HCEC 1CT (cell line): ENCODE measurements at places on chromosomes 13 and 19.
A peak's percentile ranks its signal among the peaks of the same experiment; 100 is the strongest.

GRCh38 chr19:15101479-15102082 is 5.6 kb upstream of the SYDE1 start:
- no peak for DNase-seq

GRCh38 chr19:33064792-33065550 is at the start of gene RHPN2:
TSS of gene RHPN2 (minus strand) at chr19:33064888. CDS start at chr19:33064852, 36 bp downstream.
- peak; percentile 75 for DNase-seq

GRCh38 chr19:1863638-1864479 is 480 bp upstream of the KLF16 start:
- DNase-seq = peak; percentile 93

DNA sequence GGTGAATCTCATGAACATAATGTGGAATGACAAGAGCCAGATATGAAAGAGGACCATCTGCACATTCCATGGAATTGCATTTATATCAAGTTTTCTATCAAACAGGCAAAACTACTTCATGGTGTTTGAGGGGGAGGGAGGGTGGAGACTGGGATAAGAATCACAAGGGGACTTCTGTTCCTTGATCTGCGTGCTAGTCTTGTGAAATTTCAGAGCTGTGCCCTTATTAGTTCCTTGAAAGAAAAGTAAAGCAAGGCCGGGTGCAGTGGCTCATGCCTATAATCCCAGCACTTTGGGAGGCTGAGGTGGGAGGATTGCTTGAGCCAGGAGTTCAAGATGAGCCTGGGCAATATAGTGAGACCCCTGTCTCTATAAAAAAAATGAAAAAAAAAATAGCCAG is 30.2 kb upstream of the CEBPG start:
- DNase-seq = no peak

- no peak for DNase-seq
These were observed 3.8 kb downstream of the LCP1 start for GRCh38 chr13:46178143-46178542.
